WTC11 (cell line): ENCODE measurements at places on chromosomes 12 and 14. TPM values are rescaled to one million over a fixed set of nuclear protein-coding genes. Genes with fewer than 3 reads are reported as not detected.
A peak's percentile ranks its signal among the peaks of the same experiment; 100 is the strongest.

- no peak for DNase-seq
- peaks cover 12% of the 10 kb centered on the region for H3K4me1 ChIP-seq
- no peak overlapping the region for H3K4me3 ChIP-seq
These were observed 4.9 kb upstream of the NEMF start for GRCh38 chr14:49857427-49858003.

- DNase-seq, result no peak
- no peaks in the 10 kb centered on the region for H3K36me3 ChIP-seq
- H3K27me3 ChIP-seq, result peaks cover 2% of the 10 kb centered on the region; the same call in 1 of the 2 replicates
These were observed 196.2 kb upstream of the HMGA2 start for GRCh38 chr12:65628061-65628460.

DNA sequence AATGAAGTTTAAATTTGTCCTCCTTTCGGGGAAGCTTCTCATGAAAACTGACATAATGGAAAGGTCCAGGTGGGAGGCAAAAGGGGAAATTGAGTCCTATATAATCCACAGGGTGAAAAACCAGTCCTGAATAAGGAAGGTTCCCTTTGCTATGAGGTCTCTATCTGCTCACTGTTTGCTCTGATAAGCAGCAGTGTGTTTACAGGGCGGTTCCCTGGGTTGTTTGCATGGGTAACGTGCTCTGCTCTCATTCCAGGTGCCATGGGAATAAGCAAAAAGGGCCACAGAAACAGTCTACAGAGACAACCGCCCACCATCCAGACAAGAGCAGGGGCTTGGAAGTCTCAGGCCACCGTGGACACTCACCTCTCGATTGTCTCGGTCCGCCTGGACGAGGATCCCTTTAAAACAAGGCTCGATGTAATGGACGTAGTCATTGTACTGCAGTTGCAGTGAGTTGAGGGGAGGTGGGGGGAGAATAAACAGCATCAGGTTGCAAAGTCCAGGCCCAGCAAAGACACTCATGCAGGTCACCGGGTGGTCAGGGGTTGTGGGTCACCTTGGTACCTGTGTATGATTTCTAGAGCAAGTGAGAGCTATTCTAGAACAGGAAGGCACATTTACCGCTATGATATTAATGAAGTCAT, 32.7 kb downstream of the CACNA2D4 start:
- no peaks in the 10 kb centered on the region for H3K4me1 ChIP-seq
- no peaks in the 10 kb centered on the region for H3K36me3 ChIP-seq
- H3K27ac ChIP-seq, result no peak overlapping the region
- DNase-seq, result no peak
- H3K4me3 ChIP-seq, result no peak overlapping the region

- H3K27ac ChIP-seq, result no peak overlapping the region
- no peaks in the 10 kb centered on the region; the same call in 1 of the 2 replicates for H3K27me3 ChIP-seq
- H3K36me3 ChIP-seq, result no peaks in the 10 kb centered on the region
- no peak for DNase-seq
- H3K4me3 ChIP-seq, result no peak overlapping the region
These were observed 60.6 kb upstream of the KCNA1 start for GRCh38 chr12:4849115-4849541.

GRCh38 chr14:100165376-100165775, 5.9 kb upstream of the DEGS2 start:
- peaks cover 10% of the 10 kb centered on the region for H3K4me1 ChIP-seq
- H3K4me3 ChIP-seq, result peak overlapping the region; percentile 64
- no peaks in the 10 kb centered on the region for H3K36me3 ChIP-seq

DNA sequence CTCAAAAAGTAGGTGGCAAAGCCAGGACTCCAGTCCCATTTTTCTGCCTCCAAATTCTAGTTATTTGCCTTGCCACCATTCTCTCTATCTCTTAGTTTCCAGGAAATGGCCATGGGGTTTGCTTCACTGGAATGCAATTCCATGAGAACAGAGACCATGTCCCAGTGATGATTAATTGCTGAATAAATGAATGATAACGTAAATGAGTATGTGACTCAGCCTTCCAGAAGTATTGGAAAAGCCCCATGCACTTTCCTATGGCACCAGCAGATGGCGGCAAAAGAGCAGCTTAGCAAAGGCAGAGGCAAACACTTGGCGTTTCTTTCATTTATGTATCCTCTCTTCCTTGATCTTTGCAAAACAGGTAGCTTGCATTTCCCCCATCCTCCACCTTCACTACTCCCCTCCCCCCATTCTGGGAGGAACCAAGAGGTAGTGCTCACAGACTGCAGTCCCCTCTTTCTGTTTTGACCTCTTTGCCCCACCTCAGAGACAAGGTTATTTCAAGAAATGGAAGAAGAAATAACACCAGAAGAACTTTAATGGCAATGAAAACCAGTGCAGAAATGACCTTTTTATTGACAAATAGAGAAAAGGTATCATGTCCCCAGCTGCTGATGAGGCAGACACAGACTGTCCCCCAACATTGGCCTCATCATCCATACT, 21.3 kb downstream of the TBX3 start:
- H3K36me3 ChIP-seq, result no peaks in the 10 kb centered on the region
- no peak overlapping the region for H3K4me3 ChIP-seq
- DNase-seq, result peak; percentile 84

ALDH2 gene
- 32.6 to 36.7 TPM (median 36.7 TPM) in 3 replicates for total RNA-seq
